Right ventricle myocardium inferior (tissue), 1 donor: ENCODE measurements at places on chromosomes 1 and 21.

DNA sequence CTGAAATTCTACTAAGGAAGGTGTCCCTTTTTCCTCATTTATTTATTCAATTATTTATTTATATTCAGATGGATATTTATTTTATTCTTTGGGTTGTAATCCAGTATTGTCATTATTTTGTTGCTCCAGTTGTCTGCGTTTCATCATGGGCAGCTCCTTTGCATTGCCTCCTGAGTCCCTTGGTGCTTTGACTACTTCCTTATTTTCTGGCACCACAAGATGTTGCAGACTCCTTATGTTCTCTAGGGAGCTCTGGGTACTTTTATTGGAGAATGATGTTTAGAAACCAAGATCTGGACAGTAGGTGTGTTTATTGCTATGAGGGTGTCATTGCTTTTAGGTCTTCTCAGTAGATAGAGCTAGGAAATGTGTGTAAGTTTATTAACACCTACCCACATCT lies 59.9 kb upstream of the ERRFI1 start:
- DNase-seq, result no peak

GRCh38 chr1:175237389-175237788 lies 44.8 kb upstream of the KIAA0040 start:
- no peak for DNase-seq

GRCh38 chr1:80375662-80376061 lies 1369.1 kb upstream of the ADGRL4 start:
- no peak for DNase-seq

- no peak for DNase-seq
Observed at GRCh38 chr1:89633800-89634625, 1.1 kb downstream of the LRRC8C start.

GRCh38 chr1:247089616-247090375 lies 11.2 kb upstream of the ZNF670 start:
- DNase-seq, result no peak

DNA sequence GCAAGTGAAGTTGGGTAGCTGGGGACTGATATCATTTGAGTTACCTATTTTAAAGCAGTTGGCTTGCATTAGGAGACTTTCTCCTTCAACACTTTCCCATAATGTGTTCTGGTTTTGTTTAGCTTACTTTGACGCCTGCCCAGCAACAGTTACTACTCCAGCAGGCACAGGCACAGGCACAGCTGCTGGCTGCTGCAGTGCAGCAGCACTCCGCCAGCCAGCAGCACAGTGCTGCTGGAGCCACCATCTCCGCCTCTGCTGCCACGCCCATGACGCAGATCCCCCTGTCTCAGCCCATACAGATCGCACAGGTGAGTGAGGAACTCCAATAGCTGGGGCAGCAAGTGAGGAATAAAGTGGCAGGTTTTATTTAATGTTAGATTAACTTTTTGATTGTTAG lies 144.3 kb downstream of the CD247 start:
- no peak for DNase-seq

DNA sequence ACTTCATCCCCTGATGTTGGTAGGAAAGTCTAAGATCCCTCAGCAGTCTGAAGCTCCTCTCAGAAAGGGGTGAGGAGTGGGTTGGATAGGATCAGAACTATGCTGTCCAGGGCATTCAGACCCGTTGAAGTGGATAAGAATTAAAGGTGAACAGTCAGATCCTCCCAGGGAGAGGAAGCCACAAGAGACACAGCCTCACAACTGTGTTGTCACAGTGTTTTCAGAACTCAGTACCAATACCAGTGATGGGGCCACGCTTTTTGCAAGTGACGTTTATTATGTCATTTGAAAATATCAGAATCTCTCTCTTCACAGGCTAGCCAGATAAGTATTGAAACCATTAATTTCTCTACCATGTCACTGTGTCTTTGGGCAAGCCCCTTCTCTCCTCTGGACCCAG lies 15.4 kb upstream of the EPS15 start:
- no peak for DNase-seq

DNA sequence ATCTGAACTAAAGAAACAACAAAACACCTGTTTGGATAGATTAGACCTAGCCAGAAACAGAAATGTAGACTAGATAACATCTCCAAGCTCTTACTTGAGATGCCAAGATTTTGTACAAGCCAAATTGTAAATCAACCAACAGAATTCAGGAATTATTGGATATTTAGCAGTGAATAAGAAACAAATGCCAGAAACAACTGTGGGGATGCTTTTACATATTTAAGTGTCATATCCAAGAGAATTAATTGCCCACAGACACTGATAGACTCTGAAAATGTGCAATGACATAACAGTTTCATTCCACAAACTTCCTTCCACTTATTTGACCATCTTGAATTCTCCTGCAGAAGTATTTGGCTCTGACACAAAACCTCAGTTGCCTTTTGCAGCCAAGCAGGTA lies 92.3 kb downstream of the SGIP1 start:
- no peak for DNase-seq

DNA sequence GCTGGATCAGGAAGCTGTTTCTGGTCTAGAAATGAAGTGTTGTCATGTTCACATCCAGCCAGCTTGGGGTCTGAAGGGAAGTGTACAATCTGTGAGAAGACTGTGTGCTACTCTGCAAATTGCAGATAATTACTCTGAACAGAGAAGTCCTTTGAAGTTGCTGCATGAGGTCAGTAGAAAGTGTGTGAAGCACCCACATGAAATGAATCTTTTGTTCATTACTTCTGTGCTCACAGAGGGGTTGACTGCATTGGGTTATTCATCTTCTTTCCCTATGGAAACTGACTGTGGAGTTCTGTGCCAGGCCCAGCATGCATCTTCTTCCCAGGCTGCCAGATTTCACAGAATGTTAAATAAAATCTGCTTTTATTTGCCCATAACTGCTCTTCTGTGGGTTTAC lies 47.1 kb downstream of the CTH start:
- no peak for DNase-seq

GRCh38 chr1:24489674-24490073 lies 13.0 kb upstream of the RCAN3 start:
- no peak for DNase-seq

GRCh38 chr1:203796236-203796605 lies 798 bp downstream of the ZBED6 start:
- DNase-seq, result no peak

GRCh38 chr21:28142697-28143096 lies 850.0 kb downstream of the LTN1 start:
- no peak for DNase-seq

DNA sequence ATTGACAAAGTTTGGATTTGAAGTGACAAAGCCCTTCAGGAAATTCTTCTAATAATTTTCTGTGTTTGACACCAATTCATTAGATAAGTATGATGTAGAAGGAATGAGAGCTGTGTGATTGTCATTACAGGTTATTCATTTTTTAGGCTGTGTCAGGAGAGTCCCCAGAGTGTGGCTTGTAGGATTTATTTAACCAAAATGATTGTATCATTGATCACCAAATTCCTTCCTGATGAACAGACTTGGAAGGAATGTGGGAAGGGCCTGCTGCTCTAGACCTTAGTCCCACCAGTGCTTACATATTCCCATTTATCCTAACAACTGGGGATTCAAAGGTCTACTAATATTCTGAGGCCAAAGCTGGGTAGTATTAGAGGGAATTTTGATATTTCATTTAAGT lies 383.3 kb upstream of the KAZN start:
- no peak for DNase-seq

- no peak for DNase-seq
Observed at GRCh38 chr1:70286453-70286852, 65.3 kb downstream of the SRSF11 start.

GRCh38 chr1:118124064-118124463 lies 61.0 kb downstream of the SPAG17 start:
- DNase-seq, result no peak

- DNase-seq, result peak; percentile 59
Observed at GRCh38 chr1:227942716-227943261, 4.9 kb downstream of the WNT9A start.

GRCh38 chr1:46410156-46411009 lies 16.3 kb downstream of the FAAH start:
- no peak for DNase-seq

DNA sequence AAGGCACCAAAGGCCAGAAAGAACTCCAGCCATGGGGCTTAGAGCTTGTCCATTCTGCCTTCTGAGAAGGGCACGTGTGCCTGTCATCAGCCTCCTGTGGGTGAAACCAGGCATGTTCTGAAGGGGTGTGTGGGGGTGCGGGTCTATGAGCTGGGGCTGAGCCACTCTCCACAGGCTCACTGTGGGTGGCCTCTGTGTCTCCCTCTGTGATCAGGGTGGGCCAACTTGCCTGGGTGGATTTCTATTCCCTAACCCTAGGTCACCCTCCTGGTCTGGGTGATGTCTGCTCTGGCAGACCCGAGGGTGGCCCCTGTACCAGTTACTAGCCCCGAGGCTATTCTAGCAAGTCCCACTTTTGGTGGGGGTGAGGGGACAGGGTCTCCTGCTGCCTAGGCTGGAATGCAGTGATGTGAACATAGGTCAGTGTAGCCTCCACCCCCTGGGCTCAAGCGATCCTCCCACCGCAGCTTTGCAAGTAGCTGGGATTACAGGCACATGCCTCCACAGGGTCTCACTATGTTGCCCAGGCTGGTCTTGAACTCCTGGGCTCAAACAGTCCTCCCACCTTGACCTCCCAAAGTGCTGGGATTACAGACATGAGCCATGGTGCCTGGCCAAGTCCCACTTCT lies 94.4 kb downstream of the TRIM11 start:
- no peak for DNase-seq

- DNase-seq, result no peak
Observed at GRCh38 chr1:23980728-23981070, 572 bp upstream of the SRSF10 start.

- DNase-seq, result no peak
Observed at GRCh38 chr21:34501716-34502115, 10.3 kb downstream of the KCNE1 start.

GRCh38 chr1:205440476-205441317 lies 15.1 kb downstream of the BLACAT1 start:
- peak; percentile 62 for DNase-seq

GRCh38 chr1:243320224-243320623 lies 64.4 kb downstream of the SDCCAG8 start:
- DNase-seq, result no peak

GRCh38 chr1:207698822-207699483 lies 52.9 kb upstream of the CD46 start:
- DNase-seq, result no peak

DNA sequence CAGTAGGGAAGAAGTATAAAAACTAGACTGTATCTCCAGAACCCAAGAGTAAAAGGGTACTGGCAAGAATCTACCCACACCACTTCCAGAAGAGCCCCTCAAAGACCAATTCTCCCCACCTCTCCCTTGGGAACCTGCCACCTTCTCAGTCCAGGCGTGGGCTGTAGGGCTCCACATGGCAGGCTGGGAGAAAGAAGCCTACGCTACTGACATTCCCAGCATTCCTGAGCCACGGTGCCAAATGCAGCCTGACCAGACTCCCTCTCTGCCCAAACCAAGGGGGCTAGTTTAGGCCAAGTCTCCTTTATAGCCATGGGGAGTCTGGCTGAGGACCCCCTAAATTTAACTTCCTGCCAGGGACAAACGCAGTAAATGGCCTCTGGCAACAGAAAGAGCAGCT lies 2.0 kb downstream of the UBE2Q1 start:
- no peak for DNase-seq

DNA sequence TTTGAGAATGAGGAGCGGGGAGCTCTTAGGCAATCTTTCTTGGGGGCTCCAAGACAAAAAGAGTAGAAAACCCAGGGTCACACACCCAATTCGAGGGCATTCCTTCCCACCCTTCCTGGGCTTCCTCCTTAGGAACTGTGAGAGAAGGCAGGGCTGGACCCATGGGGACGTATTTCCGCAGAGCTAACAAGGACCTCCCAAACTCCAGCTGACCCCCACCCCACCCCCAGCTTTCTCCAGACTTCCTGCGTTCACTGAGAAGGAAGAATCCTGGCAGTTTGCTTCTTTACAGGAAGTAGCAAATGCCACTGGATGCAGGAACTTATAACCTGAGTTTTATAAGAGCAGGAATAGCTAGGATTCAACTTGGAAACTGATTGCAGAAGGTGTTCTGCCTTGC lies 2.7 kb upstream of the LHX9 start:
- DNase-seq, result no peak

- DNase-seq, result no peak
Observed at GRCh38 chr1:228039006-228039903, 32.5 kb downstream of the WNT3A start.

DNA sequence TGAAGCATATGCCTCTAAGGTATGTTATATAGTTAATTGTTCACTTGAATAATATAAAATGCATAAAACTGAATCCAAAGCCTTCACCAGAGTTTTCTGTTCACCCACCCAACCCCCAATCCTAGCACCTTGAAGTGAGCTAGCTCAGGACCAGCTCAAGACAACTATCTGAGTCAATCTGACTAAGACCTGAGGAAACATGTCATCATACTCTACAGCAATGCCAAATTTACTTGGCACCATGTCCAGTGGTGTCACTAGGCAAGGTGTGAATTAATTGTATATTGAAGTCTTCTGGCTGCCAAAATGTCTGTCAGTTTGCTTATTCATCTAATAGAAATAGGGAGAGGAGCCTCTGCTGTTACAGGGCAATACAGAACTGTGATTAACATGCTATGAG lies 3.8 kb downstream of the DNASE2B start:
- DNase-seq, result no peak

GRCh38 chr1:19068639-19069276 lies 112.3 kb upstream of the IFFO2 start:
- no peak for DNase-seq

- DNase-seq, result no peak
Observed at GRCh38 chr1:58220836-58221472, 325.6 kb downstream of the OMA1 start.

DNA sequence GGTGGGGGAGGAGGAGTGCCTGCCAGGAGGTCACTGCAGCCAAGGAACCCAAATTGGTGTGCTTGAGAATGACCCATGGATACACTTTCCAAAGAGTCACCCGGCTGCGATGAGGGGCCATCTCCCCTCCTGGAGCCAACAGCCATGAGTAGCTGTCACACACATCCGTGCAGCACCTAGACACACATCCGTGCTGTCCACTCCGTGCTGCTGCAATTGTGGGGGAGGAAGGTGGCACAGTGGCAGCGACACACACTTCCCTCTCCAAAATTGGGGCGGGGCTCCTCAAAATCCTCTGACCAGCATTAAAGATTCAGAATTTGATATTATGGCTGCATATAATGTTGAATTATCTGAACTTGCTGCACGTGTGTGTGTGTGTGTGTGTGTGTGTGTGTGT lies 15.8 kb downstream of the TP73 start:
- peak; percentile 44 for DNase-seq
